ENCODE measurements at places on chromosomes 5 and 9. TPM values are rescaled to one million over a fixed set of nuclear protein-coding genes. Genes with fewer than 3 reads are reported as not detected.

Gene AHRR
- total RNA-seq: 5.1 TPM

Gene PHF24
- 0.45 TPM for total RNA-seq

Gene RNF180
- total RNA-seq: 16.4 TPM

Gene TSLP
- 0.22 TPM for total RNA-seq

Measured in sciatic nerve (tissue), 2 donors.